ENCODE measurements at places on chromosomes 1 and 21.
A peak's percentile ranks its signal among the peaks of the same experiment; 100 is the strongest.

DNA sequence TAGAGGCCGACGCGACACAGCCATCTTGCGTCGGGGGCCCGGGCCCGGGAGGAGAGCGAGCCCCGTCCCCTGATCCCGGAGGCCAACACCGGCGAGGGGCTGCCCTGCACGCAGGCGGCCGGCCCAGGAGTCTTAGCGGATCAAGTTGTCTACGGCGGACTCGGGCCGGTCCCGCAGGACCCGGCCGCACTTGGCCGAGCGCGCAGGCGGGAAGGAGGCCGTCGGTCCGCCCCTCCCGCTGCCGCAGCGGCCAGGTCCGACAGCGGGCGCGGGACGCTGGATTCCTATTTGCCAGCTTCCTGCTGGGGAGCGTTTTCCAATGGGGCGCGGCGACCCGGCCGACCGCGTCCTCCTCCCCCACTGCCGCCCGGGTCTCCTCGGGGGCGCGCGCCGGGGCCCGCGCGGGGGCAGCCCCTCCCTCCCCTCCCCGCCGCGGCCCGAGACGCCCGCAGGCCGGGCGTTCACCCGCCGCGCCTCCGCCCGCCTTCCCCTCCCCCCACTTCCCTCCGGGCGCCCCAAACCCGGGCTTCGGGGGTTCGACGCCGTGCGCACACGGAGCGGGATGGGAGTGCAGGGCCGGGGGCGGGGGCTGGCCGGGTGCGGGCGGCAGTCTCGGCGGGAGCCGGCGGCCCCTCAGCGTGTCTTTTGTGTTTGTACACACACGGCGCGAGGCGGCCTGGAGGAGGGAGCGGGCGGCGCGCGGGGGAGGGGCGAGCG lies 517 bp upstream of the H3-3A start:
- peak; percentile 90 for DNase-seq

DNA sequence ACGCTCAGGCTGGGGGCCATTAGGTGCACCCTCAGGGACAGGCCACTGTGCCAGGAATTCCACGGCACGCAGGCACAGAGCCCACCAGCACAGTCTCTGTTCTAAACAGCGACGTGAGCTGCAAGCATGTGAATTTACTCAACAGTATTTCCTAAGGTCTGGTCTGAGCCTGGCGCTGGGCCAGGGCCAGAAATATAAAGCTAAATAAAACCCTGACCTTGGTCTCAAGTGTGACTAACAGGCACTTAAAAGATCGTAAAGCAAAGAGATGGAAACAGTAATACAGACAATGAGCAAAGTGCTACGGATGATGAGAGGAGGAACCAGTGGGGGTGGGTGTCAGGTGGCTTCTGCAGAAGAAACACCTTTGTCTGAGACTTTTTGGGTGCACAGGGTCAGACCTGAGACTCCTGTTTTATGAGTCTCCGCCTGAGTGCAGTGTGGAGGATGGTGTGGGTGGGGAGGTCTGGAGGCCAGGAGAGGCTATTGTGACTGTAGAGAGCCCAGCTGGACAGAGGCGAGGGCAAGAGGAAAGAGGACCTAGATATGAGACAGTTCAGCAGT lies 53.4 kb upstream of the EDN2 start:
- DNase-seq = no peak

GRCh38 chr21:44762221-44763049 lies 39.2 kb downstream of the UBE2G2 start:
- DNase-seq = peak; percentile 62

DNA sequence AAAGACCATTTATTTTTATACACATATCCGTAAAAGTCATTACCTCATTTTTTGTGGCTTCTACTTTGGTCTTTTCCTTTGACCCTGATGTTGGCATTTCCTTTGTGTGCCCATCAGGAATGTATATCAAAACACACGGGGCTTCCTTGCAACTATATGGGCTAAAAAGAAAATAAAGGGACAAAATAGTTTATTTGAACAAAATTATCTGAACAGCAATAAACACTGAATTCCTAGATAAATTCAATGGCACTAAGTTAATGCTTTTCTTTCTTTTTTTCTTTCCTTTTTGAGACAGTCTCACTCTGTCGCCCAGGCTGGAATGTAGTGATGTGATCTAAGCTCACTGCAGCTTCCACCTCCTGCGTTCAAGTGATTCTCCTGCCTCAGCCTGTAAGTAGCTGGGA lies 45.2 kb downstream of the EPRS1 start:
- no peak for DNase-seq

DNA sequence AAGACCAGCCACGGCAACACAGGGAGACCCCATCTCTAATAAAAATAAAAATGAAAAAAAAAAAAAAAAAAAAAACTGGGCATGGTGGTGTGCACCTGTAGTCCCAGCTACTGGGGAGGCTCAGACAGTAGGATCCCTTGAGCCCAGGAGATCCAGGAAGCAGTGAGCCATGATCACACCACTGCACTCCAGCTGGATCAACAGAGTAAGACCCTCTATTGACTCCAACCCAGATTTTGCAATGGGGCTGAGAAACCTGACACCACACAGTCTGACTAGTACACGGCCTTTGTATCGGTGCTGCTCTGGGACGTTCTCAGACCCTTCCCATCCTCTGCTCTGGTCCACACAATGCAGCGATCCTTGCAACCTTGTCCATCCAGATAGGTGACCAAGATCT lies 31.8 kb downstream of the SPATA21 start:
- DNase-seq = no peak

DNA sequence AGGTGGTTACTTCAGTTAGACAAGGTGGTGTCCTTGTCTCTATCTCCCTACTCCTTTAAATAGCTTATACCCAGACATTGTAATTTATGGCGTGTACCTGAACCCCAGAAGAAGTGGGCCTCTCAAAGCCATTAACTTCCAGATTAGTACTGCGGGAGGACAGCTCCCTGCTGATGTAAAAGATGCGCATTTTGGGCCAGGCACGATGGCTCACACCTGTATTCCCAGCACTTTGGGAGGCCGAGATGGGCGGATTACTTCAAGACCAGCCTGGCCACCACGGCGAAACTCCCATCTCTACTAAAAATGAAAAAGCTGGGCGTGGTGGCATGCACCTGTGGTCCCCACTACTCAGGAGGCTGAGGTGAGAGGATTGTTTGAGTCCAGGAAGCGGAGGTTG lies 15.0 kb upstream of the PLEKHM2 start:
- no peak for DNase-seq

- DNase-seq = no peak
These were observed 473.3 kb upstream of the PLXNA2 start for GRCh38 chr1:208717525-208717924.

GRCh38 chr1:2232255-2232915 lies 4.3 kb downstream of the SKI start:
- peak; percentile 64 for DNase-seq

- DNase-seq = no peak
These were observed 84.9 kb downstream of the ITPKB start for GRCh38 chr1:226654046-226654667.

DNA sequence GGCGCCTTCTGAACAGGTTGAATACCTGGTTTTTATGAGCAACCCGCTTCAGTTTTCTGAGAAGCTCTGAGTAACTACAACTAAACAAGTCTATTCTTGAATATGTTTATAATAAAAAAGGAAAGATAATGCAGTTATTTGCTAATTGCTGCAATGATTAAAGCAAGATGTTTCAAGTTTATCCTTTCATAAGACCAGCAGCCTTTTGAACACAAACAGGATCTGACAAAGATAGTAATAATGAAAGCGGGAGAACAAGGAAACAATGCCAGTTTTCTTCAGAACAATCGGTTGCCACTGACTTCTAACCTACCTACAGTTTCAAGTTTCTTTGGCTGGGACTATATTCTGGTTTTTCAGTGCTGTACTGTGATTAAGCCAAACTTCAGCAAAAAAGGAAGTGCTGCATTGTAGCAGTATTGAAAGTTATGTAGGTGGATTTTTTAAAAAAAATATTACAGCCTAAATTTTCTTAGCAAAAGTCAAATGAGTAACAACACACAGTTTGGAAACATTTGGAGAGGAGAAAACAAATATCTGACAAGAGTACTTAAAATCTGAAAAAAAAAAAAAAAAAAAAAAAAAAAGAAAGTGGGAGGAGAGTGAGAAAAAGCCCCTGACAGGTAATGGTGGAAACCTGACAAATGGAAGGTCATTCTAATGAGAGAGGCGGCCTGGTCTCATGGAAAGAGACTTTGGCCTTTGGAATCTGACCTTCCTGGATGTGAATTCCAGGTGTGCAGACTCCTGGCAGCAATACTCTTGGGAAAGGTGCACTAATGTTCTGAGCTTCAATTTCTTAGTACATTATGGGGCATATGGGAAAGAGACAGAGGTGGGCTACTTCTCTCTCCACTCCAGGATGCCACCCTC lies 11.4 kb downstream of the KCNJ15 start:
- no peak for DNase-seq
